ENCODE measurements at places on chromosomes 11 and 22. TPM values are rescaled to one million over a fixed set of nuclear protein-coding genes. Genes with fewer than 3 reads are reported as not detected.

GRCh38 chr22:29798318-29798717, 31.1 kb downstream of the UQCR10 start:
- DNase-seq: no peak

UVRAG gene
- 8.1 TPM for polyA plus RNA-seq

HPX gene
- polyA plus RNA-seq: 2.5 TPM

GRCh38 chr11:454801-455565, 4.9 kb downstream of the PTDSS2 start:
- no peak for DNase-seq

JHY gene
- 1.3 TPM for polyA plus RNA-seq

CABP4 gene
- 1.1 TPM for polyA plus RNA-seq

POLR3H gene
- 21.6 TPM for polyA plus RNA-seq

TIMM10 gene
- polyA plus RNA-seq: 40.7 TPM

OR4C45 gene
- not detected for polyA plus RNA-seq

DNA sequence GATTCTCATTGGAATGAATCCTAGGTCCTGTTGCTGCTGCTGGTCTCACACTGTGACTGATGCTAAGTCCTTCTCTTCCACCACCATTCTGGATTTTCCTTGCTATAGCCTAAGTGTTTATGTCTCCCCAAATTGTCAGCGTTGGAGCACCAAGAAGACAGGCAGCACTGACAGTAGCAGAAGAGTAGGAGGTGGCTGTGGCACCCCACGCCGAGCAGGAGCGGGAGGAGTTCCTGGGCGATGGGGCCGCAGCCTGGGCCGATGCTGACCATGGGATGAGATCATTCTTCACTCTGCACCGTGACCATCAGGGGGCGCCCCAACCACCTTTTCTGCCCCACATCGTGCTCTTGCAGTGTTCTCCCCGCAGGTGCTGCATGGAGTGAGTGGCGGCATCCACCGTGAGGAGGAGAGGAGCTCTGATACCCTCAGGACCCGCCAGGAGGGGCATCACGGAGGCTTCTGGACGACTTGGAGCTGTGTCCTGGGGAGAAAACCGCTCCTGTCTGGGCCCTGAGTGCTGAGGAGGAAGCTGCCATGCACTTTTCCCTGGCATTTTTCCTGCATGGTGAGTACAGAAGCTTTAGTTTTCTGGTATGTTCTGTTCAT, 57.0 kb downstream of the LRRC74B start:
- DNase-seq: no peak

- DNase-seq: no peak
Measured at GRCh38 chr11:15057329-15057728, 16.1 kb upstream of the CALCB start.

- DNase-seq: no peak
Measured at GRCh38 chr11:10456519-10456918, 1.5 kb downstream of the AMPD3 start.

- no peak for DNase-seq
Measured at GRCh38 chr11:120613264-120614226, 102.0 kb downstream of the GRIK4 start.

- no peak for DNase-seq
Measured at GRCh38 chr11:120467627-120468026, 43.9 kb upstream of the GRIK4 start.

DNA sequence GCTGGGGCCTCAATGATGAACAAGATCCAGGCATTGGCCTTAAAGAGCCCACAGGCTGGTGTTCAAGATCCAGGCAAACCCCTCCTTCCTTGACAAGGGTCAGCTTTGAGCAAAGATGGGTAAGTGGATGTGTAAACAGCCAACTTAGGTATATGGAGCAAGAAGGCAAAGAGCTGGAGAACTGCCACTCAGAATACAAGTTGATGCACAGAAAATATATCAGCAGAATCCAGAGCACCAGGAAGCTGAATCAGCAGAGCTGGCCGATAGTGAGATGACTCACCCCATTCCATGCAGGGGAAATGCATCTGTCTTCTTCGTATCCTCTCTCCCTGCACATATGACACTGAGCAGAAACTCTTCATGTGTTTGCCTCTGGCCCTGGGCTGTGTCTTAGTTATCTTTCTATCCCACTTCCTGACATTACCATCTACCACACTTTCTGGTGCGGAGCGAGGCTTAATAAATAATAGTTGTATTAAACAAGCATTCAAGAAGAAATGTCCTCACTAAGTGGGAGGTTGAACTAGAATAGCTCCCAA, 57.8 kb downstream of the ENDOD1 start:
- no peak for DNase-seq

- no peak for DNase-seq
Measured at GRCh38 chr11:43962383-43963278, 20.2 kb downstream of the C11orf96 start.

SCUBE2 gene
- 31.3 TPM for polyA plus RNA-seq

DNA sequence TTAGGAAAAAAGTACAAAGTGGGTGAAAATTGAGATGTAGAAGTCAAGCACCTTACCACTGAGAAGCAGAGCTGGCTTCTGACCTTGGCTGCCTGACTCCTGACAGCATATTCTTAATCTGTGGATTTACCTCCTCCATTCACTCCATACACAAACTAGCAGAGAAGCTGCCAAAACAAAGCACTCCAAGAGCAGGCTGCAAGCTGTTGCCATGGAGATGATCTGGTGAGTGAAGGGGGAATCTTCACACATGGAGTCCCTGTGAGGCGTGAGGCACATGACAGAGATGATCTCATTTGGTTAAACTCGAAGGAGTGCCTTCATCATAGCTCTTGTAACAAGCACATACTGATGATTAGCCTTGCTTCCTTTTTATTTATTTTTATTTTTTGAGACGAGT, 16.1 kb downstream of the COMMD9 start:
- DNase-seq: no peak

Data from forelimb muscle (tissue), 1 donor.